AG08396 (cell line): ENCODE measurements at places on chromosomes 4 and X.

DNA sequence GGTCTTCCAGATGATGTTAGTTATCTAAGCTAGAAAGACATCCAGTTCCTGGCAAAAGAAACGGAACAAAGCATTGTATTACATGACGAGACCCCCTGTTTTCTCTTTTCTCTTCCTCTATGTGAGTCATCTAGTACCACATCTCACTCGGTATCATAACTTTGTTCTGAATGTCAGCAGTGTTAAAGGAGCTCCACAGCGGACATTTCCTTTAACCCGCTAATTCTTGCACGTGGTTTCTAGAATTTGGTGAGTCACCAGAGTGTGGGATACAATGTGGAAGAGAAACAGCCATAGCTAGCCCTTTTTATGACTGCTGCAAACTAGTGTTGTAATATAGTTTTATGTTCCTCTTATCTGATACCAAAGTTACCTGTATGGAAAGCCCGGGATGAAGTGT lies 243.7 kb downstream of the TENM3 start:
- no peak for DNase-seq

DNA sequence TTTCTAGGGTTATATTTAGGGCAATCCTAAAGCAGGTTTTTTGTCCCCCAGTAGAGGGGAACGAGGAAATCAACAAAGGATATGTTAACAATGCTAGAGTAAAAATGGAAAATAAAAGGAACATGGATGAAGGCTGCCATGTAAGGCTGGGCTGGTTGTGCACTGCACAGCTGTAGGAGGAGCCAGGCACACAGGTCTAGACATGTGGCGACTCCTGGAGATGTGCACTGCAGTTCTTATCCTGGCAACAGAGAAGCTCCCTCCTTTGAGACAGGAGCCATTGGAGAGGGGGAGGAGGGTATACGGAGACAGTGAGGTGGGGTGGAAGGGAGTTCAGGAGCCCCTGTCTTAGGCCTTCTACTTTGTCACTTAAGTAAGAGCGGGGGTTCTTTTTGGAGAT lies 65.9 kb downstream of the NAT8L start:
- DNase-seq: no peak

DNA sequence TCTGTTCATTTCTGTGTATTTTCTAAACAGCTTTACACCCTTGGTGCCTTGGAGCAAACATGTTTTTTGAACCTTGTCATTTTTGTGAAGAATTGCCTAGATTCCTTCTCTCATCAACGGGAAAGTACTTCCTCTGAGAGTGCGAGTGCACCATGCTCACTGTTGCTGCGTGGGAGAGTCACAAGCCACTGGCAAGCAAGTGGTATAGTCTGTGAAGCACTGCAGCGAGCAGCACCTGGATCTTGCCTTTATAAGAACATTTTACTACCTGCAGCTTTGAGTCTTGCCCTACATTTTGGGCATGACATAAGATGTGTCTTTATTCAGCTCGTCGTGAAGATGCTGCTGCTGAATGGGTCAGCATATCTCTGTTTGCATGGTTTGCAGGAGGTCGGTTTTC lies 44.9 kb downstream of the HADH start:
- no peak for DNase-seq

DNA sequence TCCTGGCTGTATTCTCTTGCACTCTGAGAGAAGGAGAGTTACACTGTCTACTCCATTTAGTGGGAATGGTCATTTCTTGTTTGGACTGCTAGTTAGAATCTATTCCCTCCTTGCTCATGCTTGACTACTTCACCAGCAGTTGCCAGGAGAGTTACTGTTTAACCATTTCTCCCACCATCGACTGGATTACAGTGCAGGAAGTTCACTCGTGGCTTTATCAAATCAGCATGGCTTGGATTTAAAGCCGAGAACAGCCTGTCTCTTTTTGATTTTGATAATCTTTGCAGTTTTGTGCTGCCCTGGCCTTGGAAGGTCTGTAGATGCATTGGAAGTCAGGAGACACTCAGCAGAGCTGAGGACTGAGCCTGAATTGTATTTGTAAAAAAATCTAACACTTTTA lies 3.2 kb downstream of the GBA3 start:
- no peak for DNase-seq

- DNase-seq: no peak
Observed at GRCh38 chr4:35100932-35101331, 1143.4 kb downstream of the ARAP2 start.

GRCh38 chr4:150248181-150248580 lies 169.9 kb downstream of the DCLK2 start:
- no peak for DNase-seq

GRCh38 chr4:27928761-27929540 lies 1068.3 kb downstream of the STIM2 start:
- DNase-seq: no peak

GRCh38 chr4:24321131-24321530 lies 263.2 kb downstream of the DHX15 start:
- no peak for DNase-seq

DNA sequence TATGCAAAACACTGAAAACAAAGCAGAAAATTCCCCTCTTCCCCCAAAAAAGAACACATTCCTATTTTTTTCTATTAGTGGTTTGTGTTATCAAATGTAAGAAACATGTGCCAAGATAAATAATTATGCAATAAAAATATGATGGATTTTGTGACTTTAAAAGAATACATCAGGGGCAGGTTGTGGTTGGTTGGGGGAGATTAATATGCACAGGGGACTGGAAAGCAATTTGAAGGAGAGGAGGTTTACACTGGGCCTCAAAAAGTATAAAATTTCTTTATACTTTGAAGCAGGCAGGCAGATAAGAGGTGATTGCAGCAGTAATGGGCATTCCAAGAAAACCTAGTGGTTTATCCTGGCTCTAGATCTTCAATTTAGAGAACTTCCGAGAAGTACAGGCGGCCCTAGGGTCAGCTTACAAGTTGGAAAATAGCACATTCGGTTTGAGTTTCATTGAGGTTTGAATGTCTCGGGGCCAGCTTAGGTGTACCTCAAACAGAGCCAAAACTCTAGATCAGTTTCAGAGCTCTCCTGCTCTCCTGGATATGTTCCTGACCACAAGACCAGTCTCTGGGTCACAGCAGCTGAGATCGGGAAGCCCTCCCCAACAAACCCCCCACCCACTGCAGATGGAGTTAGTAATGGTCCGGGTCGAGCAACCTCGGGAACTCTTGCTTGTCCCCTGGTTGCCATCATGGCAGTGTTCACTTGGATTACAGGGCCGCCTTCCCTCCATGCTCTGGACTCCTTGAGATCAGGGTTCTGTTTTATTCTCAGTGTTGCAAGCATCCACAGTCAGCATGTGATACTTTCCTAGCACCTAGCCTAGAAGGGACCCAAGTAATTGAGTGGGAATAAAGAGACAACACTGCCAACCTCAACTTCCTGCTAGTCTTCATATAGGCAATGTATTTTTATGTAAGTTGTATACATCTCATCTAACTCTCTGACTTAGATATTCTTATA lies 112.1 kb upstream of the DDIT4L start:
- DNase-seq: no peak

DNA sequence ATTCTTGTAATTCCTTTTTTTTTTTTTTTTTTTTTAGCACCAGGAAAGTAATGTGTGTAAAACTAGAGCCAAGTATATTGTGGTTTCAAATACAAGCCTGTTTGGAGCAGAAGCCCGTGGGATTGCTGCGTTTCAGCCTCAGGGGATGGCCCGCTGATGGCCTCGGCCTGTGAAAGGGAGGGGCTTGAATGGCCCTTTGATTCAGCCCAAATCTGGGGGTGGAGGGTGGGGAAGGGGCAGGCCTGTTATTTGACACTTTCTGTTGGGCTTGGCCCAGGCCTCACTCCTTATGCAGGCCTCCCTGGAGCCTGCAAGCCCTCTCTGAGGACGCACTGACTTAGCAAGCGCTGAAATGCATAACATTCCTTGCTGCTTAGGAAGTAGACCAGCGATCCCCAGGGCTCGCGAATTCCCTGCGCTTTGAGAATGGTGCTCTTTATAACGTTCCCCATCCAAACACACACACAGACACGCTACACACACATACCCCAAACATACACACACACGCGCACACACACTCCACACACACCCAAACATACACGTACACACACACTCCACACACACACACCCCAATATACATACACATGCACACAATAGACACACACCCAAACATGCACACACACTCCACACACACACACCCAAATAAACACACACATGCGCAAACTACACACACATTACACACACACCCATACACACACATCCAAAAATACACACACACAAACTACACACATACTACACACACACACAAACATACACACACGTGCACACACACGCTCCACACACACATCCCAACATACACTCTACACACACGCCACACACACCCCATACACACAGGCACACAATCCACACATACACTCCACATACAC lies 29.6 kb downstream of the TLR10 start:
- peak; percentile 81 for DNase-seq

- DNase-seq: peak; percentile 16
Observed at GRCh38 chr4:24763631-24764297, 31.6 kb upstream of the SOD3 start.

DNA sequence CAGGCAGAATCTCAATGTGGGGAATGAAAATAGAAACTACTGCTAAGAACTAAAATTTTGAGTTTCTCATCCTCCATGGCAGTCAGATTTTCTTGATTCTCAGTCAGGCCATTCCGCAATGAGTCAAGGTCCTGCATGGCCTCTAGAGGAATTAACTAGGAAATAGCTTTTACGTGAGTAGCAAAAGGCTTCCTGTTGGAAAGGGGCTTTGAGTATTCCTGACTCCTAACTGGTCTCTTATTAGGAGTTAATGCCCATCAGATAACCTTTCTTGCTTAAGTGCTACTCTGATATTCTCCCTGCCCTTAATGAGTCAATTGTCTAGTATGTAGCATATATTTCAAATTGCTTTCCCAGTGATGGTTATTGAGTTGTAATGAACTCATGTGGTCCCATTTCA lies 65.7 kb upstream of the ARHGAP24 start:
- DNase-seq: no peak

DNA sequence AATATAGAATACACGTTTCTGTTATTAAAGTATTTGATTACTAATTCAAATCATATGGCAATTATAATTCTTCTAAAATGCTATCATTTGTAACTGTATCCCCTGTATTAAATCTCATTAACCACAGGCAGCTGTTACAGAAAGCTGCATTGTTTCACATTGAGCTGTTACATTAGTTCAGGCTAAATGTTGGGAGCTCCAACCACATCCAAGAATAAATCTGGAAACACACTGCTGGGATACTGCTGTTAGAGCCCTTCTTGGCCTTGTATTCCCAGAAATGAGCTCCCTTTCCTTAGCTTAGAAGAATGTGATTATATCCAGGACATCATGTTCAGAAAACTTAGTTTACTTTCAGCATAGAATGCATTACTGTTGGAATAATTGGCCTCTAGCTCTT lies 48.2 kb downstream of the GUCY1B1 start:
- DNase-seq: no peak

GRCh38 chr4:37666625-37667071 lies 19.5 kb downstream of the RELL1 start:
- peak; percentile 79 for DNase-seq

GRCh38 chr4:185958094-185958747 lies 110.7 kb upstream of the TLR3 start:
- no peak for DNase-seq

DNA sequence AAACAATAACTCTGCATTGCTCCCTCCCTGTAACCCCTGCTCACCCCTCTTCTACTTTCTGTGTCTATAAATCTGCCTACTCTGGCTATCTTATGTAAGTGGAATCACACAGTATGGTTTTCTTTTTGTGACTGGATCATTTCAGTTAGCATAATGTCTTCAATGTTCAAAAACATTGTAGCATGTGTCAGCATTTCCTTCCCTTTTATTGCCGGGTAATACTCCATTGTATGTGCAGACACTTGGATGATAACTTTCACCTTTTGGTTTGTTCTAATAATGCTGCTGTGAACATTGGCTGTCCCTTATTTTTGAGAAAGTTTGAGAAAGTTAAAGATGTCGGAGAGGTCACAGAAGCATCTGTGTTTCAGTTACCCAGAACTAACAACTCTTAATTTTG lies 60.6 kb upstream of the TLR2 start:
- no peak for DNase-seq

DNA sequence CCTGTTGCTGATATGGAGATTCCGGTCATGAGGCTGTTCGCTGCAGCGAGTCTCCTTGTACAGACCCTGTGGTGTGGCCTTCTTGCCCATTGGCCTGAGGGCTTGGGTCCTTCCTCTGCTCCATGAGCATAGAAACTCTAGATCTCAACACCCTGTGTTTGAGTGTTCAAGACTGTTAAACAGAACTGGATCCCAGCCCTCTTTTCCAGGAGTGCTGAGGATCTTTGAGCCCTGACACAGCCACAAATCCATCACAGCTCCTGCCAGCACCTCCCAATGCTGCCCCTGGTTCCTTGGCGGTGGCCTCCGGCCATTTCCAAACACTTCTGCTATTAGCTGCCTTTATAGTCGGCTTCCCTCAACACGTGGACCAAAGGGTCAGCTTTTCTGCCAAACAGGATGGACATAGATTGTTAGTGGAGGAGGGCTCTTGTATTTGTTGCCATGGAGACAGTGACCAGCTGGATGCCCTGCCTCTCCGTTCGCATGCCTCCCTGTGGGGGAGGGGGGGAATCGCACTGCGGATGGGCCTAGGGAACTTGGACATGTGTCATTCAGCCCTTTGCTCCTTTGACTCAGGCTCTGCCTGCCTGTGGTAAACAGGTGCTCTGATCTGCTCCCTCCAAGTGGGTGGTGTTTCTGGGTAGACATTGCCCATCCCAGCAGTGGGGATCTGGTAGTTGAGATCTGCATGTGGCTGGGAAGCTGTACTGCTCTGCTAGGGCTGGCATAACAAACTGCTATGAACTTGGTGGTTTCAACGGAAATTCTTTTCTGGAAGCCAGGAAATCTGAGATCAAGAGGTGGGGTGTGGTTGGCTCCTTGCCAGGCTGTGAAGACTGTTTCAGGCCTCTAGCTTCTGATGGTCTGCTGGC lies 6.9 kb upstream of the WDR1 start:
- peak; percentile 36 for DNase-seq

- peak; percentile 7 for DNase-seq
Observed at GRCh38 chr4:124931050-124931449, 218.5 kb upstream of the ANKRD50 start.

- DNase-seq: no peak
Observed at GRCh38 chr4:37978248-37978924, 18.2 kb downstream of the PTTG2 start.

DNA sequence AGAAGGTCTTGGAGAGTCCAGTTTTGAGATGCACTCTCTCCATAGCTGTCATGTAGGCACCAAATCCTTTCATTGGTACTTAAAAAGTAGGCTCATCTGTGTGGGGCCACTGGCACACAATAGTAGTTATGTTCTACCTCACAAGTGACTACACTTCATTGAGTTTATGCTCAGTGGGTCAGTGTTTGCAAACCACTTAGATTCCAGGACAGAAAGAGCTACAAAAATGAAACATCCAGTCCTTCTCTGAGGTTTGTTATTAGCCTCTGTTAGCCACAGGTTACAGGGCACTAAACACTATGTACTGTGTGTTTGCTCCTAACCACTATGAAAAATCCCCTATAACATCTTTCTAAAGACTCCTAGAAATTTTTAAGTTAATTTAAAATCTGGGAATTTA lies 13.8 kb downstream of the RAB28 start:
- no peak for DNase-seq

- DNase-seq: no peak
Observed at GRCh38 chr4:156596026-156596425, 375.6 kb downstream of the PDGFC start.
